Neural progenitor cell (in vitro differentiated cells): ENCODE measurements at places on chromosomes 6 and 20.

GRCh38 chr20:17505636-17506517 is 25.3 kb downstream of the BFSP1 start:
- H3K36me3 ChIP-seq: no peaks in the 10 kb centered on the region
- H3K4me1 ChIP-seq: no peaks in the 10 kb centered on the region
- peaks cover 49% of the 10 kb centered on the region for H3K27me3 ChIP-seq
- no peak for DNase-seq
- no peak overlapping the region for H3K27ac ChIP-seq

GRCh38 chr6:145349950-145350510 is 385.3 kb downstream of the EPM2A start:
- H3K27ac ChIP-seq: no peak overlapping the region
- no peak overlapping the region for H3K4me3 ChIP-seq
- no peak for DNase-seq
- no peaks in the 10 kb centered on the region for H3K36me3 ChIP-seq
- H3K27me3 ChIP-seq: no peaks in the 10 kb centered on the region

DNA sequence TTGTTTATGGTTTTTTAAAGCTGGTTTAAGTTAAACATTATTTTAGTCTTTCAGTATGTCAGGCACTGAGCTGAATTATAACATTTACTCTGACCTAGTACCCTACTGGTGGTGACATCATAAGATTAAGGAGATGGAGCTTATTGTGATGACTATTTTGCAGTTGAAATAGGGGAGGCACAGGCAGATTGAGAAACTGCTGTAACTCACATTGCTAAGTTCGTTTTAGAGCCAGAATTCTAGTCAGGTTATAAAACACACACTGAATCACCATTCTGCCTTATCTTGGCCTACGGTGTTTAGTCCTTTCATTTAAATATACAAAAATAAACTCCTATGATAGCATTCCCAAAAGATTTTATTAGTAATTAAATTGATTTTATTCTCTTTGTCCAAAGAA is 584.1 kb downstream of the TFAP2A start:
- H3K36me3 ChIP-seq: no peaks in the 10 kb centered on the region
- H3K27ac ChIP-seq: no peak overlapping the region
- no peak for DNase-seq
- no peaks in the 10 kb centered on the region for H3K27me3 ChIP-seq
- peaks cover 8% of the 10 kb centered on the region for H3K4me1 ChIP-seq
- H3K4me3 ChIP-seq: no peak overlapping the region

DNA sequence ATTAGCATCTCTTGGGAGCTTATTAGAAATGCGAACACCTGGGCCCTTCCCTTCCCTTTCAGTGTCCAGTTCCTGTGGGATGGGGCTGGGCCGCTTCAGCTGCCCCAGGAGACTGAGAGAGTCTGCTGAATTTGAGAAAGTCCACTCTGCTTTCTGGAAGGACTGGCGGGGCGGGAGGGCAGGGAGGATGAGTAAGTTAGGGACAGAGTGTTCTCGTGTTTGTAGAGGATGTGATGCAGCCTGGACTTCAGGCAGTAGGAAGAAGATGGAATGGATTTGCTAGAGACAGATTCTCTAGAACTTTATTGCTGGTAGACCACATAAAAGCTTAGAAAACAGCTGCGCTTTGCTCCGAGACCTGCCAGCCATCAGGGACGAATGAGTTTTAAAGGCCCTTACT is 1.1 kb upstream of the TULP4 start:
- H3K36me3 ChIP-seq: peaks cover 14% of the 10 kb centered on the region
- no peak overlapping the region for H3K4me3 ChIP-seq
- H3K27me3 ChIP-seq: no peaks in the 10 kb centered on the region

DNA sequence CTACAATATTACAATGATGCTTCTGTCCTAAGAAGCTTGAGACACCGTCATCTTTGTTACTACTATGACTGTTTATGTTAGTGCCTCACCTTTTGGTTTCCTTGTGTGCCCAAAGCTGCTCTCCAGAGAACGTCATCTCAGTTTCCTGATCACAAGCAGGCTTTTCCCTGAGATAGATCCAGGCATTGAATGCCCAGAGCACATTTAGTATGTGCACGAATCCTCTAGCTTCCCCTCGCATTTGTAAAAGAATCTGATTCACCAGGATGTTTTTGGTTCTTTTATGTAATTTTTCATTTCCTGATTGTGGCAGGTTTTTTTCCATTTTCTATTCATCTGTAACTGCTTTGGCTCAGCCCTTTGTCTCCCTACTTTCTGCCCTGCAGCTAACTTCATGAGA is 100.2 kb upstream of the TMEM181 start:
- DNase-seq: no peak
- H3K4me1 ChIP-seq: peaks cover 5% of the 10 kb centered on the region
- no peak overlapping the region for H3K4me3 ChIP-seq
- H3K36me3 ChIP-seq: no peaks in the 10 kb centered on the region
- no peak overlapping the region for H3K27ac ChIP-seq

DNA sequence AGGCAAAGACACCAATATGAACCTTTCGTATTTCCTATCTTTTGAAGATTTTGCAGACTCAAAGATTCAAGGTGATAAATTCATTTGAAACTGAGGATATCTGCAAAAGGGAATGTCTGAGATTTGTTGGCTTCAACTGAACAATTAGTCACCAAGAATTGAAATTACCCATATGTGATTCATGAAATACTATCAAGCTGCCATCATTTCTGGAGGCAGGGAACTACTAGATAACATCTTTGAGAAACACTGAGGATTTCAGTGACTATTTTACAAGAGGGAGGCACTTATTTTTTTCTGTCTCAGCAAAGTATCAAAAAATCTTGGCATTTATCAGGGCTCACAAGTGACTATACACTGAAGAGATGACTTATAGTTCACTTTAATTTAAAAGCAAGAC is 39.8 kb upstream of the MMS22L start:
- DNase-seq: no peak
- peaks cover 7% of the 10 kb centered on the region for H3K4me1 ChIP-seq
- H3K4me3 ChIP-seq: no peak overlapping the region
- no peak overlapping the region for H3K27ac ChIP-seq
- H3K36me3 ChIP-seq: no peaks in the 10 kb centered on the region
